ENCODE measurements at places on chromosomes 6 and 20.
A peak's percentile ranks its signal among the peaks of the same experiment; 100 is the strongest.

GRCh38 chr6:149867876-149868640, 3.9 kb upstream of the LRP11 start:
- peaks cover 2% of the 10 kb centered on the region for H3K4me1 ChIP-seq
- no peaks in the 10 kb centered on the region for H3K36me3 ChIP-seq
- H3K27ac ChIP-seq: no peak overlapping the region
- no peak for DNase-seq

- peaks cover 18% of the 10 kb centered on the region for H3K4me1 ChIP-seq
- DNase-seq: no peak
- no peak overlapping the region for H3K4me3 ChIP-seq
- no peak overlapping the region for H3K27ac ChIP-seq
- peaks cover 14% of the 10 kb centered on the region for H3K36me3 ChIP-seq
- H3K27me3 ChIP-seq: peaks cover 8% of the 10 kb centered on the region
Measured at GRCh38 chr6:90121982-90122381, 174.7 kb downstream of the BACH2 start.

GRCh38 chr6:111813237-111813636, 60.0 kb downstream of the FYN start:
- H3K27ac ChIP-seq: peak overlapping the region; percentile 34
- H3K4me1 ChIP-seq: peaks cover 59% of the 10 kb centered on the region
- no peaks in the 10 kb centered on the region for H3K27me3 ChIP-seq
- H3K4me3 ChIP-seq: no peak overlapping the region

DNA sequence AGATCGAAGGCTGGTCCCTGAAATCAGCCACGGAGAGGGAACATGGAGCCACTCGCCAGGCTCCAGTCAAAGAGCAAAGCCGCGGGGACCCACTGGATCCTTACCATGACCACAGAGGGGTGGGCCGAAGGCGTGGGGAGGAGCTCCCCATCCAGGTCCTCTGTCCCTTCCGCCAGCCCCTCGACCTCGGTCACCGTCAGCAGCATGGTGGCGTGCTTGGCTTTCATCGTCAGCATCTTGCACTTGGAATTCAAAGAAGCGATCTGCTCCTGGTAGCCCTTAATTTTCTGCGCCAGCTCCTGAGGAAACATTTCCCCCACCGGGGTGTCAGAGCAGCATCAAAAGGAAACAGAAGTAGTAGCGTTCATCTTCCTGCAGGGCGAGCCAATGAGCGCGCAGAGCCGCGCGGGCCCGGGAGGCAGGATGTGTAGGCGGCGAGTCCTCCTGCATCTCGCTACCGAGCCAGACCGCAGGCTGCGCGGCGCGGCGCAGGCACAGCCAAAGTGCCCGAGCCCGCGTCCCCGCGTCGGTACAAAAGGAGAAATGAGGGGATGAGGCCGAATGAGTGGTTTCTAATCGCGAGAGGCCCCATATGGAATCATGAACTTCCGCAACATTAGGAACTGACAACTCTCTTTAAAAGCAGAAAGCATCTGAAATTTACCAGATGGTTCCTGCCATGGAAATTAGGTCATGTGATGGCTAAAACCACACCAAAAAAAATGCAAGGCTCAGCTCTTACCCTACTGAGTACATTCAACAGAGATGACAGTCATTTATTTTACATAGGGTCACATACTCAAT, 335.2 kb downstream of the SYNE1 start:
- H3K4me3 ChIP-seq: peak overlapping the region; percentile 98
- peak; percentile 85 for DNase-seq
- H3K27ac ChIP-seq: peak overlapping the region; percentile 92
- H3K27me3 ChIP-seq: peaks cover 10% of the 10 kb centered on the region
- H3K36me3 ChIP-seq: no peaks in the 10 kb centered on the region
- H3K4me1 ChIP-seq: peaks cover 25% of the 10 kb centered on the region

DNA sequence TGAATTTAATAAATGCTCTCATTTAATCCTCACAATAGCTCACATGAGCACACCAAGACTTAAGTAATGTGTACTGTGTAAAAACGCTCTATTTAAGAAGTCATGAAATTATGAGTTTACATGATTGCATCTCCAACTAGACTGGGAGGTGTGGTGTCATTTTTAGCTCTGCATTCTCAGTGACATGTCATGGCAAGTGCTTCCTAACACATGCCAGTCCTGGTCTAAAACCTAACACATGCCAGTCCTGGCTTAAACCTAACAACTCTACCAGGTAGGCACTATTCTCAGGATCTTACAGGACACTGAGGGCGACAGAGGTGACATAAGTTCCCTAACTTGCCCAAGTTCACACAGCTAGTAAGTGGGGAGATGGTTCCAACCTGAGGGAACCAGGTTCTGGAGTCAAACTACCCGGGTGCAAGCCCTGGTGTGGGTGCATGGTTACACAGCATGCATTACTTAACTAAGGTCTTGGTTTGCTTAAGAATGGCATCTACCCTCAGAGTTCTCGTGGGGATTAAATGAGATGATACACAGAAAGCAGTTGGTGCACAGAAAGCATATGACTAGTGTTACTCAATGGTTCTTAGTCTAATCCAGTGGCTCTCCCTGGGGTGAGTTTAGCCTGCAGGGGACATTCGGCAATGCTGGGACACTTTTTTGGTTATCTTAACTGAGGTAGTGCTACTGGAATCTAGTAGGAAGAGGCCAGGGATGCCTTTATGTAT, 14.7 kb downstream of the CLDN20 start:
- H3K27me3 ChIP-seq: no peaks in the 10 kb centered on the region
- no peak for DNase-seq
- peaks cover 9% of the 10 kb centered on the region for H3K4me1 ChIP-seq
- H3K4me3 ChIP-seq: no peak overlapping the region

GRCh38 chr6:159433550-159433949, 259.5 kb downstream of the SOD2 start:
- no peak overlapping the region for H3K4me3 ChIP-seq
- no peaks in the 10 kb centered on the region for H3K36me3 ChIP-seq
- peaks cover 1% of the 10 kb centered on the region for H3K27me3 ChIP-seq
- H3K27ac ChIP-seq: no peak overlapping the region
- no peak for DNase-seq

DNA sequence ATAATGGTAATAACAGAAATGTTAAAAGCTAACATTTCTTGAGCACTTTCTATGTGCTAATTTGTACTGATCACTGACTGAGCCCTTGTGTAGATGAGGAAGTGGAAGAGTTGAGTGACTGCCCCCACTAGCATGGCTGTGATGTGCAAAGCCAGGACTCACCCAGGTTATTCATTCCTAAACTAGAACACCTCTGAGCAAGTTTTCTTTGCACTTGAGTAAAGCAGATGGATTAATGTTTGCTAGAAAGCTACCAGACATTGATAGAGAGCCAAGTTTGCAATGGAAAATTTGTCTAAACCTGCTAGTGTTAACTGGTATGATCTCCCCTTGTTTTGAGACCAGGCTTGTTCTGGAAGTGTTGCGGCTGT, 467.4 kb upstream of the PLCB4 start:
- peaks cover 39% of the 10 kb centered on the region for H3K36me3 ChIP-seq
- peak overlapping the region; percentile 31 for H3K27ac ChIP-seq
- peak overlapping the region; percentile 88 for H3K4me3 ChIP-seq
- H3K27me3 ChIP-seq: peaks cover 4% of the 10 kb centered on the region

- no peak for DNase-seq
- H3K36me3 ChIP-seq: no peaks in the 10 kb centered on the region
- H3K27ac ChIP-seq: no peak overlapping the region
- no peaks in the 10 kb centered on the region for H3K27me3 ChIP-seq
- peaks cover 29% of the 10 kb centered on the region for H3K4me1 ChIP-seq
- H3K4me3 ChIP-seq: no peak overlapping the region
Measured at GRCh38 chr6:146886587-146887446, 288.0 kb downstream of the ADGB start.

All from nephron progenitor cell (in vitro differentiated cells).